ENCODE measurements at places on chromosomes 16 and 17.

DNA sequence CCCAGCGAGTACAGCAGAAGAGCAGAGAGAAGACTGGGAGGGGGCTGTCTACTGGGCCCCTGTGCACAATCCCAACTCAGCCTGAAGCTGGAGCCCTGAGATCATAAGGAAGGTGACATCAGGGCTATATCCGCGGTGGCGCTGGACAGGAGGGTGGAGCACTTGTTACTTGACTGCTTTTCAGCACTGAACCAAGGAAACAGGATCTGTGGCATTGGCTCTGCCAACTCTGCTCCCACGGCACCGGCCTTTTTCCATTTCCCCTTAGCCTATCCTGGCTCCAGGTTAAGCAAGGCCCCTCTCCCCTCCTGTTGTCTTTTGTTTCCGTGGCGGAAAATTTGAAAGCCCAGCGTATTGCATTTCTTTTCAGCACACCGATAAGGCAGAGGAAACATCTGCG lies 125.0 kb upstream of the IRX3 start:
- peak; percentile 89 for ATAC-seq

GRCh38 chr17:81563861-81564586 lies 11.9 kb upstream of the FAAP100 start:
- no peak for ATAC-seq

- no peak for ATAC-seq
Observed at GRCh38 chr17:70539132-70539924, 370.0 kb downstream of the KCNJ2 start.

- ATAC-seq = no peak
Observed at GRCh38 chr17:31595076-31595475, 203.6 kb downstream of the RAB11FIP4 start.

DNA sequence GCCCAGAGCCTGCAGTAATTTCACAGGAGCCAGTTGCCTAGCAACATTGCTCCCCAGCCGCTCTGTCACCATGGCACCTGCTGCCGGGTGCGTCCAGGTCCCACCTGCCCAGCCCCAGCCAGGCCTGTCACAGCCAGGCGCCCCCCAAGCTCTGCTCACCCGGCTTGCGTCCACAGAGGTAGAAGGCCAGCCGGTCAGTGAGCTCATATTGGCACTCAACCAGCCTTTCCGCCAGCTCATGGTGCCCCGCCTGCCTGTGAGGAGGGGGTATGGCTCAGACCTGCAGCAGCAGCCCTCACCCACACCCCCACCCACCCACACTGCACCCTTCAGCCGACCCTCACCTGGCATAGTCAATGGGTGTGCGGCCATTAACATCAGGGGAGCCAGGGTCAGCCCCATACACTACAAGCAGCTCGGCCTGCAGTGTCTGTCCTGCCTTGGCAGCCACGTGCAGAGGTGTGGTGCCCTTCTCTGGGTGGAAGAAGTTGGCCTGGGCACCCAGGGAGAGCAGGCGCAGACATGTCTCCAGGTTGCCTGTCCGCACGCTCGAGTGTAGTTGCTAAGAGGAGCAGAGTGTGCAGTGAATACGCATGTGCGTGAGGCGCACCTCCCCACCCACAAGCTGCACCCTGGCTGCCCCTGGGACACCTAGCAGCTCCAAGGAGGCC lies 7.7 kb downstream of the GIT1 start:
- peak; percentile 16 for ATAC-seq

DNA sequence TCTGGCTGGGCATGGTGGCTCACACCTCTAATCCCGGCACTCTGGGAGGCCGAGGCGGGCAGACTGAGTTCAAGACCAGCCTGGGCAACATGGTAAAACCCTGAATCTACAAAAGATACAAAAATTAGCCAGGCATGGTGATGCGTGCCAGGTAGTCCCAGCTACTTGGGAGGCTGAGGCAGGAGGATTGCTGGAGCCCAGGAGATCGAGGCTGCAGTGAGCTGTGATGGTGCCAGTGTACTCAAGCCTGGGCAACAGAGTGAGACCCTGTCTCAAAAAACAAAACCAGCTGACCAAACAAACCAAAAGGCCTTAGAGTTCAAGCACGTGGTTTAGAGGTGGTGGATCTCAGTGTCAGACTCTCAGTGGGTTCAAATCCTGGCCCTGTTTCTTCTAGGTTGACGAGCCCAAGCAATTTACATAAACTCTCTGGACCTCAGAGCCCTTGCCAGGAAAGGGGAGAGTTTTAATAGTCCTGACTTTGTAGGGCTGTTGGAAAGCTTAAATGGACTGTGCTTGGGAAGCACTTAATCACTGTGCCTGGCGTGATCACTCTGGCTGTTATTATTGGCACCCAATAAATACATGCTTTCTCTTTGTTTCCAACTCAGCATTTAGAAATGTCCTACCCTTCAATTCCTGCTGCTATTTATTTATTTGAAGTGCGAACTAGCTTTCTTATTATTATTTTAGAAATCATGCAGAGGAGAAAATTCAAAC lies 44.7 kb downstream of the ABCC1 start:
- no peak for ATAC-seq

- peak; percentile 47 for ATAC-seq
Observed at GRCh38 chr17:47225436-47225858, 16.3 kb downstream of the MYL4 start.

- ATAC-seq = no peak
Observed at GRCh38 chr17:21228111-21228510, 14.2 kb upstream of the TMEM11 start.

- ATAC-seq = peak; percentile 53
Observed at GRCh38 chr17:57537524-57538410, 207.3 kb downstream of the CCDC182 start.

- no peak for ATAC-seq
Observed at GRCh38 chr17:36600465-36600864, 918 bp upstream of the MRM1 start.

DNA sequence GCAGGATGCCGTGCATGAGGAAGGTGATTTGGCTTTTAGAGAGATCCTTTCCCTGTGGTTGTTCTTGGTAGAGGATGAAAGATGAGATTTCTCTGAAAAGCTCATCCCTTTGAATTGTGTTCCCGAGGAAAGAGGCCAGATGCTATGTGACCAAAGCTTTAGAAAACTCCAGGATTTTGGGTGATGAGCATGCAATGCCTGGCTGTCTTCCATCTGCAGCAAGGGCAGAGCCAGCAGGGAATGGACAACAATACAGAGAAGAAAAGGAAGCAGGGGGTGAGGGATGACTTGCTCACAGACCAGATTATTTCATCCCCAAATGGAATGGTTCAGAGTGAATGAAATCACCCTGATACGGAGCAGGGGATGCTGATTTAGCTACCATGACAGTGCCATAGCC lies 949.7 kb upstream of the EEF2KMT start:
- no peak for ATAC-seq

- peak; percentile 86 for ATAC-seq
Observed at GRCh38 chr16:15642557-15643047, 352 bp downstream of the MARF1 start.

- no peak for ATAC-seq
Observed at GRCh38 chr16:83269541-83269940, 538.2 kb upstream of the HSBP1 start.

DNA sequence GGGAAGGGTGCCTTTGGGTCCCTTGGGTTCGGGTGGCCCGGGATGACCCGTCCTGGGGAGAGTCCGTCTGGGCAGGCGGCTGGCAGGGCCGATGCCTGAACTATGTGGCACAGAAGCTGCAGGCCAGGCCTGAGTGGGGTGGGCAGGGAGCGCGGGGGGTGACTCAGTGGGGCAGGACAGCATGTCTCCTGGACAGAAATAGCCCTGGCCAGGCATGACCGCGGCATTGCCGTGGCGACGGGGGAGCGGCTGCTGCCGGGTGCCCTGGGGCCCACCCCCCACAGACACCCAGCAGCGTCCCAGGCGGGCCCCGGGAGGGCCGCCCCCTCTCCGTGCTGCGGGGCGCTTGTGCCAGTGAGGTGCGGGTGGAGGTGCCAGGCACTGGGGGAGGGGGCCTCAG lies 1.8 kb upstream of the C1QTNF8 start:
- no peak for ATAC-seq

DNA sequence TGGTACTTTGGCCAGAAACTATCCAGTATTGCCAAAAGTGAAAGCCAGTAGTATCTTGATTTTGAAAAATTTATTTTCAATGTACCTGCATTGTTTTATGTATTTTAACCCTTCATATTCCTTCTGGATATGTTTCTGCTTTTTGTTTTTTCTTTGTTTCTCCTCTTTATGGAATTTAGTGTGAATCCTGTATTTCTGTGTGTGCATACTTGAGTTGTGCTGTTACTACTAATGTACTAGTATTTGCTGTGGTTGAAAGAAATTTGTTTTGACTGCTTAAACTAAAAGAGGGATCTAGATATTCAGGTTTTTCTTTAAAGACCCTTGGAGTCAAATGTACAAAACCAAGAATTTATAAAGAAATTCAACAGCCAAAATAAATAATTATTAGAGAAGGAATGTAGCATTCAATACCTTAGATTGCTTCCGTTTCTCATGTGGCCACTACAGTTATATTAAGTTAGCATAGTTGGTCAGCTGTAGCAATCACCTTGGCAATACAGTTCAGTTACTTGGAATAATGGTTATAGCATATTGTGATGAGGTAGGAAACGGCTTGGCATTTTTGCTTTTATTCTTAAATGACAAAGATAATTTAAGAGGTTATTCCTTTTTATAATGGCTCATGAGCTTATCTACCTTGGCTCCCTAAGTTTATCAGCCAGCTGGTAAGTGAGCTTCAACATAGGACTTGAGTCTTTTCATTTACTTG lies 4.9 kb downstream of the PHKB start:
- no peak for ATAC-seq

DNA sequence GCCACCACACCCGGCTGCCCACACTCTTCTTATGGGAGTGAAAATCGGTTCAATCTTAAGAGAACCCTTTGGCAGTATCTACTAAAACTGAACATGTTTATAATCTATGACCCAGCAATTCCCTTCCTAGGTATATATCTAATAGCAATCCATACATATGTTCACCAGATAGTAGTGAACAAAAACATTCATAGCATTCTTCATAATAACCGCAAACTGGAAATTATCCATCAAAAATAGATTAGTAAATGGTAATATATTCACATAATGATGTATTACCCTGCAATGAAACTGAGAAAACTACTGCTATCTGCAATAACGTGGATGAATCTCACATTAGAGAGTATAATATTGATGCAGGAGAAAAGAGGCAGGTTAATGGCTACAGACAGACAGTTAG lies 23.1 kb downstream of the COPRS start:
- ATAC-seq = no peak

DNA sequence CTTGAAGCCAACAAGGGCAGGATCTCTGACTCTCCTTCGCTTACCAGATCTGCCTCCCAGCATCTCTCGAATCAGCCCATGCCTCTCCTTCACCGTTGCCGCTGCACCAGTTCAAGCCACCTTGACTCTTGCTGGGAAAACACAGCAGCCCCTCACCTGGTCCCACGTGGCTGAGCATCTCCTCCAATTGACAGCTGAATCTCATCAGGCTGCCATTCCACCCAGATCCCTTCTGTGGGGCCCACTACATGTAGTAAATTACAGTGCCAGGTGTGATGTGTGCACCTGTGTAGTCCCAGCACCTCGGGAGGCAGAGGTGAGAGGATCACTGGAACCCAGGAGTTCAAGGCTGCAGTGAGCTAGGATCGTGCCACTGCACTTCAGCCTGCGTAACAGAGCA lies 37.8 kb upstream of the C16orf78 start:
- ATAC-seq = no peak

- ATAC-seq = no peak
Observed at GRCh38 chr17:34091975-34092374, 163.1 kb upstream of the CCL2 start.

DNA sequence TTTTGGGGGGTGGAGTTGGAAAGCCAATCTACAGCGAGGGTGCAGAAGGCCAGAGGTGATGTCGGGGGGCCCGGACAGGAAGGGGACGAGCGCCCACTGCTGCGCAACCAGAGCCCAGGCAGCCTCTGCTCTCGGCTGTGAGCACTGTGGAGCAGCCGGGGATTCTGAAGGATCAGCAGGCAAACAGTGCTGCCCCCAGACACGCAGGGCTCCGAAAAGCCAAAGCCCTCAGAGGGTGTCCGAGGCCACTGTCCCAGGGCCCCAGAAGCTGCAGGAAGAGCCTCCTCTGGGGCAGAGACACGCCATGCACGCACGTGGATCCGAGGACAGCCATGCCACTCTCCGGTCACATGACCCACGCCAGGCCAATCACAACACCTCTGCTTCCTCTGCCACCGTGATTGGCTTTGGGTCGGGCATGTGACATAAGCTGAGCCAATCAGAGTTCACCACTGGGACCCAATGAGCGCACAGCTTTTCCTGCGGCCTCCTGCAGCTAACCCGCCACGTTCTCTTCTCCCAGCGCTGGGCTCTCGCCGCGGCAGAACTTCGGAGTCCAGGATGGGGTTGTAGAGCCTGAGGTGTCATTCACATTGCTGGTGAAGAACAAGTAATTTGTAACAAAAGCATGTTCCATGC lies 40.7 kb downstream of the ACTG1 start:
- ATAC-seq = peak; percentile 77

DNA sequence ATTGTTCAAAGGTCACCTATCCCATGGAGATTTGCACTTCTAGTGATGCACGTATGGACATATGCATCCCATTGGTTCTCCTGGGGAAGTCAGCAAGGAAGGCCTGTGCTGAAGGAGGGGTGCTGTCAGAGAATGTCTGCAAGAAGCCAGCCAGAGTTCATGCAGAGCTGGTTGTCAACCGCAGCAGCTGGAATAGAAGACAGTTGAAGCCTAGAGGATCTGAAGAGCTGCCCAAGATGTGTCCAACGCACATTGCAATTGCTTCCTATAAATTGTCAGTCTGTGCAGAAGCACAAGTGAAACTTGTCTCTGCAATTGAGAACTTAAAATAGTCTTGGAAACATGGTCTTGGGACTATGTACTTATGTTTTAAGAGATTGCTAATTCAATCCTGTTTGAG lies 82.1 kb upstream of the CNTNAP4 start:
- ATAC-seq = no peak

GRCh38 chr16:16076423-16076813 lies 127.0 kb downstream of the ABCC1 start:
- ATAC-seq = no peak

DNA sequence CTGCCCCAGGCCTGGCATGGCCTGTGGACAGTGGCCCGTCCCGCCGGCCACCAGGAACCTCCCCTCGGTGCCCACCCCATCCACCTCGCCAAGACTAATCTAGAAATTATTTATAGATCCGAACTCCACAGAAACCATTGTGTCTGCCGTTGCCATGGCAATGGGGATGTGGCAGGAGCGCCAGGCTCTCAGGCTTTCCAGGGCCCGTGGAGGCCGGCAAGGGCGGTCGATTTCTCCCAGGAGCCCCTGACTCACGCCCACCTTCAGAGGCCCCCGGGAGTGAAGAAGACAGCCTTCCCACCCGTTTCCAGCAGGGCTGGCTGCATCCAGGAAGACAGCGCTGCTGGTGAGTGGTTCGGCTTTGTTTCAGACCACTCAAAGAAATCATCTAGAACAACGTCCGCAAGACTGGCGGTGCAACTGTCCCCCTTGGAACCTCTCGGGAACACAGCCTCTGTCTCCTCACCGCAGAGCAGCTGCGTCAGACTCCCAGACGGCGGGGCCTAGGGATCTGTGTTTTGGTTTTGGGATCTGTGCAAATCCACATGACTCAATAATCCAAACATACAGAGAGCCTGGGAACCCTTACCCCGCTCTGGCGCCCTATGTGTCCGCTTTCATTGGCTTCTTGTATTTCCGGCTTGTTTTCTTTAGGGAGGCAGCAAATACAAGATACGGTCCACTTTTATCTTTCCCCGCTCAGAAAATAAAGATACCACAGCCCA lies 48.5 kb upstream of the ZCCHC14 start:
- ATAC-seq = peak; percentile 83

Data from motor neuron (in vitro differentiated cells).